ENCODE measurements at places on chromosomes 7 and 10.

- DNase-seq = no peak
These were observed 143.7 kb downstream of the PTPRN2 start for GRCh38 chr7:158443688-158444483.

DNA sequence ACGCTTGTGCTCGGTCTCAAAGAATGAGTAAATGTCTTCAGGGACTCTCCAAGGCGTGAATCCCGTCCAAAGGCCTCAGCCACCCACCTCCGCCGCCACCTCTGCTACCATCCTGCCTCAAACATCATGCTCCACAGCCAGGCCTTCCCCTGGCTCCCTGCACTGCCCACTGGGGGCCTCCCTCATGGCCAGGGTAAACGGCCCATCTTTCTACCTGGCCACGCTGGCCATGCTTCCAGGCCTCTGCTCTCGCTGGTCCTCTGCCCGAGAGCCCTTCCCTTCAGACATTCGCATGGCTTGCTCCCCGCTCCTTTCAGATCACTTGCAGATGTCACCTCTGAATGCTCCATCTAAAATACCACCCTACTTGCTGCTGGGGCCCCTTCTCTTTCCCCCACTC lies 40.2 kb downstream of the ZNF783 start:
- DNase-seq = no peak

DNA sequence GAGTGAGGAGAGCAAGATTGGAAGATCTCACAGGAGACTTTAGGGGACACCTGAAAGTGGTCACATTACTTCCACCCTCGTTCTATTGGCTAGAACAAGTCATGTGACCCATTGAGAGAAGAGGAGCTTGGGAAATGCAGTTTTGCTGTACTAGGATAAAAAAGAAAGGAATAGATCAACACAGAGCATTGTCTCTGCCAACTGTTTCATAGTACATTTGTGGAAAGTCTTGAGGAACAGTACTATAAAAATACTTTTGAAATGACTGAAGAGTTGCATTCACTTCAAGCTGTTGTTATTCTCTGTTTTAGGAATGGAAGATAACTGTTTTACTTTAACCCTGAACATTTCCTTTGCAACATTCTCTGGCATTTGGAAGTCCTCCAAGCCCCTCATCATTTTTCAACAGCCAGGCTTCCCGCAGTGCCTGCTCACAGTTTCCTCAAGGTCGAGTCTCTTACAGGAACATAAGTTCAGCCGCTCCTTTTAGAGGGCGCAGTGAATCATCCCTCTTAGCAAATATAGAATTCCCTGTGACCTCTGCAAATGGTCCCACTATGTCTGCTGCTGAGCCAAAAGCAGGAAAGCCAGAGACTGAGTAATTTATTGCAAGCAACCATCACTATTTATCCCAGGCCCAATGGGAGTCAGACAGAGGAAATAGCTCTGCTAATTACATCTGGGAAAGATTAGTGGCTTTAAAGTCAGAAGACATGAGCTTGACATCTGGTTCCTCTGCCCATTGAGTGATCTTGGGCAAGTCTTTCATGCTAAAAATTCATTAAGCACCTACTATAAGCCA lies 40.7 kb downstream of the MRPL32 start:
- DNase-seq = no peak

DNA sequence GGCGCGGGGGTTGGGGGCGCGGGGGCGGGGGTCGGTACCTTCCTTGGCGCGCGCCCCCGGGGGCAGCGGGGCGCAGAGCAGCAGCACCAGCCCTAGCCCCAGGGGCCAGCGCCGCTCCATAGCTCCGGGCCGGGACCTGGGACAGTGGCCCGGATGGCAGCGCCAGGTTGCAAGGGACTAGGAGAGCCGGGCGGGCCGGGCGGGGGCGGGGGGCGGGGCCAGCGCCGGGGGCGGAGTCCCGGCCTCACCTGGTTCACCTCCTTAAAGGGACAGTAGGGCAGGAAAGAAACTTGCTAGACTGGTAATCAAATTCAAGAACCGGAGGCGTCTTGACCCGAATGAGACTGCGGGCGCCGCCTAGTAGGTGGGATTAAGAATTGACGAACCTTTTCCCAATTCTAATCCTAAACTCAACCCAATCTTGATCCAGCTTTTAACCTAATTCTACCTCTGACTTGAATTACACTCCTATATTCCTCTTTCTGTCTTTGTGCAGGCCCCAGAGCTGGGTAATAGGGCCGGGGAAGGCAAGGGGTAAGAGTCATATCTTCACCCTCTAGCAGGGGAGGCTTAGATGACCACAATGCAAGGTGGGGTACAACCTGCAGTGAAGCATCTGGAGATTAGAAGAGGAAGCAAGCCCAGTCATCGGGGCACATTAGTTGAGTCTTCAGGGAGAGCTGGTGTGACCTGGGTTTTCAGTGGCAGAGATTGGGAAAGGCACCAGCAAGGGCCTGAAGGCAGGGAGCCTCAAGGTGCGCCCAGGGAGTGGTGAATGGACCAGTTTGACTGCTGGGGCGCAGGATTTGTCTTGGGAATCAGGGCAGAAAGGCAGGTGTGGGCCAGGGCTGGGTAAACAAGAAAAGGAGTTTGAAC lies at the start of gene EPHA1:
EPHA1 (minus strand) TSS at position 171 of the 876 bp plus-strand sequence; CDS start at position 120, 51 bp downstream.
- no peak for DNase-seq

DNA sequence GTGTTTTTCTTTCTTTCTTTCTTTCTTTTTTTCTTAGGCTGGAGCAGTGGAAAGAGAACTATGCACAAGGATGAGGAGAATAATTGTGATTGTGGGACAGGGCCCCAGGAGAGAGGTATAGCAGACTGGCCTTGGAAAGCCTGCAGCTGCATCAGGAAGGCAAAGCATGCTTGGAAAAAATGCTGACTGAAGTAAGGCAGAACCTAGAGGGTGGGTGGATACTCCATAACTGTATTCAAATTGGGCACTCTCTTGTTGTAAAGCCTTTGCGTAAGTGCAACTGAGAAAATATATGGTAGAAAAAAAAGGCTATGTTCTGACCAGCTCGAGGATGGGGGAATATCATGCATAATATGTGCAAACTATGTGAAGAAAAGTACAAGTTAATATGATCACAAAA lies 39.5 kb downstream of the PDK4 start:
- DNase-seq = no peak

DNA sequence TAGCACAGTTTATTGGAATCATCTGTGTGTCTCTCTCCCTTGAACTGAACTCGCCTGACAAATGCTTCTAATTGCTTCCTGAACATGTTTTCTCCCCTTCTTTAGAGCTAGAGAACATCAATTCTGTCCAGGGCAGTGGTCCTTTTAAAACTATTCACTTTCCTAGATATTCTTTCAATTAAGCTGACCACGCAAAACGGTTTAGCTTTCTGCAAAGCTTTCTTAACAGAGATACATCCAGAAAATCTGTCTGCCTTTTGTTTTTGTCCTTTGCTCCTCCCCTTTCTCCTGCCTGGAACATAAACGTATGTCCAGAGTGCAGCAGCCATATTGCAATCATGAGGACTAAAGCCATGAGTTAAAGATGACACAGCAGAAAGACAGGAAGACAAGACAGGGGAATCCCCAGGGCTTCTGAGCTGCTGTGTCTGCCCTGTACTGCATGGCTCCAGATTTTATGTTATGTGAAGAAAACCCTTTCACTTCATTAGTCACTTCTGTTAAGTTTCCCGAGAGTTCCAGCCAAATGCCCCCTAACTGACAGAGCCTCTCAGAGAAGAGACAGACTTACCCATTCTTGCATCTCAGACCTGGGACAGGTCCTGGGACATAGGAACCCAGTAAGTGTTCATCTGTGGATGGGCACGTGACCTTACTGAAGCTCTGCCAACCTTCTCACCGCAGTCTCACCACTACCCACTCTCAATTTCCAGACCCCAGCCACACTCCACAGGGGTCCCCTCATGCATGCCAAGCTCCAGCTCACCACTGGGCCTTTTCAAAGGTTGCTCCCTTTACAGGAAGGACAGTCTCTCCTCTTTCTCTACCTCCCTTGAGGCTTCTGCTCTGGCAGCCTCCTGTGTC lies 35.0 kb upstream of the CPXM2 start:
- no peak for DNase-seq

- DNase-seq = no peak
These were observed 662 bp downstream of the DNAJC2 start for GRCh38 chr7:103343758-103344452.

DNA sequence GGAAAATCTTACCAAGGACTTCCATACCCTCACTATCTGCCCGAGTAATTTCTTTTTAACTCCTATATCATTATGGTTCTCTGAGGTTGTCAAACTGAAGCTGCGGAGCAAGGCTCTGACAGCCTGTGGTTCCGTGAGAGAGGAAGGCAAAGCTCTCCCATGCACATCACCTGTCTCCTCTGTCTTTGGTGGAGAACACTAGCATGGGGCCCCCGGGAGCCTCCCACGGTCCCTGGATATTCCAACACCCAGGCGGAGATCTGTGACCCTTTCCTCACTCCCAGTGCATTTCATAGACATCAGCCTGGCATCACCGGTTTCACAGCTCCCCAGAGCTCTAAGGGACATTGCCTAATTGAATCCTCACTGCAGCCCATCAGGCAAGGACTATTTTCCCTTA lies 10.4 kb downstream of the RBP4 start:
- DNase-seq = no peak

- DNase-seq = no peak
These were observed 427.1 kb downstream of the GPAM start for GRCh38 chr10:111756217-111757061.

DNA sequence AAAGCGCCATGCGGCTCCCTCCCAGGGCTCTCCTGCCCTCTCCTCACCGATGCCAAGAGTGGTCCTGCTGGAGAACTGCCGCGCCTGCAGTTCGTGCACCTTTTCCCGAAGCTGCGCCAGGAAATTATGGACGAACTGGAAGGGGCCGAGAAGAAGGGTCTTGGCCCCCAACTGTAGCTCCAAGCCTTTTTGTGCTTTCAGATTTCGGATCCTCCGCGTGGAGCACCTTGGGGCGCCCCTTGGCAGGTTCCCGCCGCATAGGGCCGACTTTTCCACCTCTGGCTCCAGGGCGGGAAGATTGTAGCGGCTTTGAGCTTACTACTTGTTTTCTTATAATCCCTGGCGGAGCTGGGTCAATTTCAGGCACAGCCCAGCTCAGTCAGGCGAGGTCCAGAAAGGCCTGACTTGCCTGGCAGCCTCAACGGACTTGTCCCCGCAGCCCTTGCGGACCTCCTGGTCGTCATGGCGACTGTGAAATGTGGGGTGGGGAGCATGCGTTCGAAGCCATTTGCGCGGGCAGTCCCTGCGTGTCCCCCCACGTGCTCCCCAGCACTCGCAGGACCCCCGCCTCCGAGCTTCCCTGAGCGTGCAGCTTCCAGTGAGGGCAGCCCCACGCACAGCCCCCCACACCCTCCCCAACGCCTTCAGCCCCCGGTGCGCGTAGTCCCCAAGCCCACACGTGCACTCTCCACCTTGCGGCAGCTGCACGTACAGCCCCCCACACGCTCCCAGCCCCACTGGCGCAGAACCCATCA lies 129.9 kb downstream of the KBTBD2 start:
- DNase-seq = peak; percentile 10

DNA sequence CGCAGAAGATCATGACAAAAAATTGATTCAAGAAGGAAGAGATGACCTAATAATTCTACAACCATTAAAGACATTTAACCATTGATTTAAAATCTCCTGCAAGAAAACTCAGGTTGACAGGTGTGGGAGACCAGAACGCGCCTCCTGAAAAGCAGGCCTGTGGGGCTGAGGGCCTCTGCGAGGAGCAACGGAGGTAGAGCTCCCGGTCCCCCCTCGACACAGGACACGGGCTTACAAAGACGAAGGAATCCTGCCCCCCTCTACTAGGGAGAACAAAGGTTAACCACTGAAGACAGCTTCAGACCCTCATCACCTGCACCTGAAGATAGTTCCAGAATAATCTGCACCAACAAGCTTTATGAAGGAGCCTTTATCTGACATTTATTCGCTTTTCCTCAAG lies 55.9 kb upstream of the INPP5A start:
- no peak for DNase-seq

- DNase-seq = no peak
These were observed 66.0 kb downstream of the CALD1 start for GRCh38 chr7:134845461-134845860.

GRCh38 chr10:121516093-121516865 lies 82.0 kb downstream of the FGFR2 start:
- no peak for DNase-seq
